ENCODE measurements at places on chromosomes 4 and X.
A peak's percentile ranks its signal among the peaks of the same experiment; 100 is the strongest.

- DNase-seq: no peak
Observed at GRCh38 chrX:10017872-10018271, 50.7 kb downstream of the CLDN34 start.

DNA sequence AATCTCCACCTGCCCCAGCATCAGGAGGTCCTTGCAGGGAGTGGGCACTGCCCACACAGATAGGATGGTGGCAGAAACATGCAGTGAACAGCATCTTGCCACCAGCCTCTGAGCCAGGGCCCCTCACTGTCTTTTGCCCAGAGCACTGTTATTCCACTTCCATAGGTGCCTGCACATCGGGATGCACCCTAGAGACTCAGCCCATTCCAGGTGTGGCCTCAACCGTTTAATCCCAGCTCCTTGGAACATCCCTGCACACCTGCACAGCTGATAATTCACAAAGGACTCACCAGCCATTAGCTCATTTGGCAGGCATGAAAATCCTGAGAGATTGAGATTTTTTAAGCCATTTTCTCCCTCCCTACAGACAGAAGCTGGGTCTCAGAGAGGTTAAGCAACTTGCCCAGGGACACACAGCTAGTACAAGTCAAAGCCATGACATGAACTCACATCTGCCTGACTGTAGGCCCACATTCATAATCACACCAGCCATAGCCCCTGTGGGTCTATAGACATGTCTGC is 116.3 kb downstream of the EFNB1 start:
- DNase-seq: no peak

DNA sequence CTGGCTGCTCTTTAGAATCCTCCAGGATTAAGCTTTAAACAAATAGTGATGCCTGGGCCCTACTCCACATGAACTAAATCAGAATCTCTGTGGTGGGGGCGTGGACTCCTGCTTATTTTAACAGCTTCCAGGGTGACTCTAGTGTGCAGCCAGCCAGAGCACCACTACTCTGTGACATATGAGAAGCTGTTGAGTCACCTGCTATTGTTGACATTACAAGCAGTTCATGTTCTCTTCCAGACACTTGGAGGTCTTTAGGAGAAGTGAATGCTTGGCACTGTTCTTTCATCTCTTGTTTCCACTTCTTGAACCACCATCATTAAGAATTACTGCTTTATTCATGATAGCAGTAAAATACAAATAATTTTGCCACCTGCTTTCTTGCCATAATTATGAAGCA is 426 bp upstream of the C4orf51 start:
- DNase-seq: peak; percentile 6

- peak; percentile 79 for DNase-seq
Observed at GRCh38 chr4:145179281-145179860, 1.0 kb downstream of the OTUD4 start.

- no peak for DNase-seq
Observed at GRCh38 chrX:10021461-10022272, 54.5 kb downstream of the CLDN34 start.

GRCh38 chrX:153925739-153926551 is at the start of gene ARHGAP4:
Gene ARHGAP4, minus strand, starts transcription at chrX:153926264. Its CDS starts 62 bp downstream, at chrX:153926202.
- no peak for DNase-seq

GRCh38 chrX:99795495-99795894 is 614.6 kb downstream of the PCDH19 start:
- no peak for DNase-seq

- DNase-seq: no peak
Observed at GRCh38 chrX:62928906-62929305, 422.2 kb downstream of the SPIN4 start.

DNA sequence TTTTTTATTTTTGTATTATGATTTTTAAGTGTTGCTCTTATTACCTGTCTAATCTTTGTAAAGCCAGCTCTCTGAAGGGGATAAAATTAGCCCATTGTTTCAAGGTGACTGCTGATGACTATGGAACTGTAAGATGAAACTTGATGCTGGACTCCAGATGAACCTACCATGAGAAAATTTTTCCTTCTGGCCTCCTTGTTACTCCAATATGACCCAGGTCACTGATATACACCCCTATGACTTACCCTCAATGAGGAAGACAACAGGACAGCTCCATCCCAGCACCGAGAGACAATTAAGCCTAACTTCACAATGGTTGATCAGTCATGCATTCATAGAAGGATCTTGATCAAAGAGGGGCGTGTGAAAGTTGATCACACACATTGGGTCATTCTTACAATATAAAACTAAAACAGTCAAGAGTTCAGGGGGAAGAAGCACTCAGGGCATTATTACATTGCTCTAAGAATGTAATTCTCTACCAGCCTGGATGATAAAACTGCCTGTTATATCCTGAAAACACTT is 230.8 kb upstream of the AGTR2 start:
- DNase-seq: no peak

DNA sequence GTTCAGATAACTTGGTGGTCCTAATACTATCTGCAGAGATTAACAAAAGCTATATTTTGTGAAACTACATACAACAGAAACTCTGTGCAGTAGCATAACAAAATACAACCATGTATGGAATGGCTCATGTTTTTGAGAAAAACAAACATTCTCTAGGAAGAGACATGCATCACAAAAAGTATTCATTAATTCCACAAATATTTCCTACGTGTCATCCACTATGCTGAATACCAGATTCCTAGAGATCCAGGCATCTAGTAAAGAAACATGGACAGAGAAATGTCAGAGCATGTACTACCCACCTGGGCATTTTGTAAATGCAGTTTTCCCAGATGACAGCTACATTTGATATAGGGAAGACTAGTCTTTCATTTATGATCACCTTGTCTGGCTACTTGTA is 248.1 kb downstream of the OPHN1 start:
- DNase-seq: no peak

- DNase-seq: no peak
Observed at GRCh38 chrX:74465424-74465823, 44.1 kb downstream of the SLC16A2 start.

GRCh38 chrX:136725441-136726104 is 55.2 kb downstream of the ARHGEF6 start:
- DNase-seq: no peak

GRCh38 chr4:122636697-122637096 is 15.8 kb upstream of the IL21 start:
- no peak for DNase-seq

- no peak for DNase-seq
Observed at GRCh38 chr4:148238811-148239493, 203.3 kb downstream of the NR3C2 start.

- DNase-seq: peak; percentile 36
Observed at GRCh38 chr4:25861951-25862410, 807 bp downstream of the SEL1L3 start.

- no peak for DNase-seq
Observed at GRCh38 chr4:60911127-60911526, 289.0 kb upstream of the ADGRL3 start.

GRCh38 chrX:10327651-10328050 is 170.9 kb downstream of the CLCN4 start:
- DNase-seq: no peak

GRCh38 chr4:112896609-112897190 is 152.8 kb upstream of the ANK2 start:
- DNase-seq: no peak

DNA sequence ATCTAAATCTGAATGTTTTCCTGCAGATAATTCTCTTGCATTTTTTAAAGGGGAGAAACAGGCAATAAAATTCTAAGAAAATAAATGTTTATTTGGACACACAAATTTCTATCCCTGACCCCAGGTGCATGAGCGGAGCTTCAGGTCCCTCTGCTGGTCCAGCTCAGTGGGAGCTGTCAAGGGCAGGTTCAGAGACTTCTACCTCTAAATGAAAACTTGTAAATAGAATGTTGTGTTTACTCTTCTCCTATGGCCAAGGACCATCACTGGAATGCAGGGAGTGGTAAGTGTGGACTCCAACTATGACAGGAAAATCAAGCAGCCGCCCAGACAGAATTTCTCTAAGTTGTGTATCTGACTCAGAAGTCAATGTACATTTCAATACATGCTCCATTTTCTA is 148.6 kb upstream of the TTC29 start:
- DNase-seq: no peak

DNA sequence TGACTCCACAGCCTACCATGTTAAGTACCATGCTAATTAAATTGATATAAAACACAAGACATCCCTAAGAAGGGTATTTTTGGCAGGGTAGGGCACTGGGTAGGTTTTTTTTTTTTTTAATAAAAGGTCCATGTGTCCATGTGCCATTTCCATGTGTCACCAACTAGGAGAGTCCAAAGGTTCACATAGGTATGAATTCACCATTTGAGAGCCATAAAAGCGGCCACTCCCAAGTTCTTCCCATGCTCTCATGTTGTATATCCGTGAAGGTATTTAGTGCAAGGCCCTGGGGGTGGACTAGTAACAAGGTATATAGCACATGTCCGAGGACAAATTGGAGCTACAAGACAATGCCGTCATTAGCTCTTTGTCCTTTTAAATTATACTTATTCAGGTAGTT is 107.3 kb downstream of the PDE5A start:
- no peak for DNase-seq

DNA sequence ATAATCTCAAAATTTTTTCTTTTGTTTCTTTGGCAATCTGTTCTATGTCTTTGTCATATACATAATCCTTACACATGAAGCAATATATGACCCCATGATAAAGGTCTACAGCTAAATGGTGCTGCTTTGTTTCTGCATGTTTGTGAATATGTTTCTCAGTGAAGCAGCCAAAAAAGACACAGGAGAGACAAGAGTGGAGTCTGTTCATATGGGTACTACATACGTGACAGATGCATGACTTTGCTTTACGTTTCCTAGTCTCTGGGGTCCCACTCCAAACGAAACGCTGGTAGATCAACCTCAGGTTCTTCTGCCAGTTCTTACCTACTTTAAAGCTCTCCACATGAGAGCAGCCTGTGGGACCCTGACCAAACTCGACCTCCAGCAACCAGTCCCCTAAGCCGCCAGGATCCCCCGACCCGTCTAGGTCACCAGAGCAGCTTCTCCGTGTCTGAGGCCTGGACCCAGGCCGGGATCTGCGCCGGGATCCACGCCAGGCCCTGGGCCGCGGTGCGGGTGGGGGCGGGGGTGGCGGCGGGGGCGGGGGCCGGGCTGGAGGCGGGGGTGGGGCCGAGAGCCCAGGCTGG is 1.5 kb downstream of the USP51 start:
- DNase-seq: peak; percentile 59

DNA sequence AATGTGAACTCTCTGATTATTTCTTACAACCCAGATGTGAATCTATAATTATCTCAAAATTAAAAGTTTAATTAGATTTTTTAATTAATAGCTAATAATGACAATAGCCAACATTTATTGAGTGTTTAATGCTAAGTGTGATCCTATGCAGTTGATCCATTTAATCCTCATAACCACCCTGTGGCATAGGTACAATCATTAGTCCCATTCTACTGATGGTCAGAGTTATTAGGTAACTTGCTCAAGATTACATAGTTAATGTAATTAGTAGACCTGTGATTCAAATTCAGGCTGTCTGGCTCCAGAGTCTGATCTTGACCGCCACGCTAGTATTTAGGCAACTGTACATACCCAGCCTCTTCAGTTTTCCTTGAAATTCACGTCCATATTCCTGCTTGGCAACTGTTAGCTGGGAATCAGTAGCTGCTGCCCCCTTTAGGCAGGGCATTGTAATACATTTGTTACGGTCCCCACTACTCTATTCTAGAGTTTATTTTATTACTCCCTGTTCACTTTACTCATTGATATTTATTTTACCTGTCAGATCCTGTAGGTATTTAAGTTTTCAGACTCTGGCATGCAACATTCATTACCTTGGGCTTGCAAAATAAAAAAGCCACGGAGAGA is 20.6 kb upstream of the TEC start:
- DNase-seq: no peak

- no peak for DNase-seq
Observed at GRCh38 chr4:116899561-116899960, 185.8 kb downstream of the TRAM1L1 start.

DNA sequence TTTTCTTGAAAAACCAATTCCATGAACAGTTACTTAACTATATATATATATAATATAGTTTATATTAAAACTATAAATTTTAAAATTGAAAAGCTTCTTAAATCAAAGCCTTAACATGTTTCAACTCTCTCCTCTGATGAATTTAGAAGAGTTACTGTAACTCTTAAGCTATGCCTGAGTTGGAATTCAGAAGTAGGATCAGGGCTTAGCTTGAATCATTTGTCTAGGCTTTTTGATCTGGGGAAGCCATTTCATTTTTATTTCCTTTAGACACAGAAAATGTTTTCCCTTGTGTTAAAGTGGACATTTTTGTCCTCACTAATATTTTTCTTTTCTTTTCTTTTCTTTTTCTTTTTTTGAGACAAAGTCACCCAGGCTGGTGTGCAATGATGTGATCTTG is 40.4 kb upstream of the PDLIM5 start:
- no peak for DNase-seq

DNA sequence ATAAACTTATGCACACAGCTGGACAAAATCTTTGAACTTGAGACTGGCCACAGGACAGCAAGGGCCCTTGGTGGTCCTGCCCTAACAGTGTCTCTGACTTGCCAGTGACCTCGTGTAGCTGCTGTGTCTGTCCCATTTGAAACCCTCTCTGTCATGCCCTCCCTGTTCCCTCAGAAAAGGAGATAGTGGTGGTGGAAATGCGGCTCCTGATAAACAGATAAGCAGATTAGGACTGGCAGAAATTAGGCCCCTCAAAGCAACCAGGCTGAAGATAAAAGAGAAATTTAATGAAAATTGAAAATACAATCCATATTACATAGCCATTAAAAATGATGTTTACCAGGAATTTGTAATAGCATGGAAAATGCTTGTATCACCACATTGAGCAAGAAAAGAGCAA is 136.6 kb upstream of the ATP6AP2 start:
- no peak for DNase-seq

GRCh38 chr4:97123573-97123972 is 1019.7 kb downstream of the STPG2 start:
- DNase-seq: no peak

- no peak for DNase-seq
Observed at GRCh38 chr4:86014599-86014998, 345.3 kb downstream of the MAPK10 start.

DNA sequence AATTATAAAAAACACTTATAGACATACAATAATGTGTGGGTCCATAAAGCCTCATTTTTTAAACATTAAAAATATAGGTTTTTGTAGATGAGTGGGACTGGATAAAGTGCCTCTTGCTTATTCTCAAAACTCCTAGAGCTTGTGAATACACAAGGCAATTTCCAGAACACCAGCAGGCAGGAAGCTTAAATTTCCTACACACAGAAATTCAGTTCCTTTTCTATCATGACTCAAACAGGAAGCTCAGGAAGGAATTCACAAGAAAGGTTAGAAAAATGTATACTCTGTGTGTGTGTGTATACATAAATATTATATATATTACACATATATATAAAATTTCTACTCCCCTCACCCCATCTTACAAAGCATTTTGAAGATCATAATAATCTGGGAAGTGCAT is 11.3 kb downstream of the MAGEB6 start:
- DNase-seq: no peak

- no peak for DNase-seq
Observed at GRCh38 chrX:119583431-119584059, 9.2 kb downstream of the UBE2A start.

Data from hindlimb muscle (tissue), 1 donor.